ENCODE measurements at places on chromosomes 1 and 21.

- DNase-seq: no peak
These were observed 178.8 kb downstream of the NRIP1 start for GRCh38 chr21:14886001-14886400.

DNA sequence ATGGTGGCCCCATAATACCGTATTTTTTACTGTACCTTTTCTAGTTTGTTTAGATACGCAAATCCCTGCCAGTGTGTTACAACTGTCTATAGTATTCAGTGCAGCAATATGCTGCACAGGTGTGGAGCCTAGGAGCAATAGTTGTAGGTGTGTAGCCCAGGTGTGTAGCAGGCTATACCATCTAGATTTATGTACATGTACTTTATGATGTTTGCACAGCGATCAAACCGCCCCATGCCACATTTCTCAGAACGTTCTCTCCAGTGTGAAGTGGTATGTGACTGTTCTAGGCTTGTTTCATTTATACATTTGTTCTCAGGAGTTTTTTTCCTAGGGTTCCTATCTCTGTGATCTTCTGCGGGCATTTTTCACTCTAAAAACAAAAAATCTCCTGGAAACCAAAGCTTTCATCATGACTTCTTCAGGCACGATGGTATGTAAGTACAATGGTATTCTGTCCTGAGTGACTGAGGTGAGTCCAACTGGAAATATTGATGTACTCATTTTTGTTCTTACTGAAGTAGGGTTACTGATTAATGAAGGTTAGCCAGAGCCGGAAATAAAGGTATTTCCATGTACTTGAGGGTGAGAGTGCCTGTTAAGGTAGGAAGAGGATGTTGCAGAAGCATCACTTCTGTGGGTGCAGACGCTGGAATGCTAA, 153.0 kb downstream of the GABPA start:
- no peak for DNase-seq

GRCh38 chr1:152034654-152035538, 1.9 kb downstream of the S100A11 start:
- peak; percentile 23 for DNase-seq

GRCh38 chr21:28590026-28590425, 402.7 kb downstream of the LTN1 start:
- DNase-seq: no peak

- DNase-seq: no peak
These were observed 34.4 kb downstream of the KIAA0040 start for GRCh38 chr1:175158170-175158591.

DNA sequence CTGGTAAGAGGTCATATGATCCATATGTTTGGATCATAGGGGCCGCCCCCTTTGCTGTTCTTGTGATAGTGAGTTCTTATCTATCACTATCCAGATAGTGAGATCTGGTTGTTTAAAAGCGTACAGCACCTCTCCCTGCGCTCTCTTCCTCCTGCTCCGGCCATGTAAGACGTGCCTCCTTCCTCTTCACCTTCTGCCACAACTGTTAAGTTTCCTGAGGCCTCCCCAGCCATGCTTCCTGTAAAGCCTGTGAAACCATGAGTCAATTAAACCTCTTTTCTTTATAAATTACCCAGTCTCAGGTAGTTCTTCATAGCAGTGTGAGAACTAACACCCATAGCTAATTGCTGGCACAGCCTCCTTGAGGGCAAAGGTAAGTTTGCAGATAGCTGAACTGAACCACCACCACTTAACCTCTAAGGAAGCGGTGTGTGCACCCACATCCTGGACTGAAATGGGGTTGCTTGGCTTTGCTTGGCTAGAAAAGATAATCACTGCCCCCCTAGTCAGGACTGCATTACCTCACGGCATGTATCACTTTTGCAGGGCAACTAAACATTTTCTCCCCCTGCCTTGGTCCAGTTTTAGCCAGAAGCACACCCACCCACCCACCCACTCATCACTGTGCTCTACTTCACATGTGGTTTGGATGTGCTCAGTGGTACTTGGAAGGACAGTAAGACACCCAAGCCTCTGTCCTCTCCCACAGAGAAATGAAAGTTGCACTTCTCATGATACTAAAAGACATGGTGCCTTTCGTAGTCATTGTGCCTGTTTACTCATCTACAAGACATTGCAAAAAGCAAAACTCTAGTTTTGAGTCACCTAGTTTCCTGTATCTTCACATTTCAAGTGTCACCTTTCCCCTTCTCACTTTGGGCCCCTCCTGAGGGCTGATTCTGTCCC, 23.1 kb upstream of the PTAFR start:
- DNase-seq: peak; percentile 30

GRCh38 chr1:180805316-180805715, 107.4 kb upstream of the KIAA1614 start:
- DNase-seq: no peak

DNA sequence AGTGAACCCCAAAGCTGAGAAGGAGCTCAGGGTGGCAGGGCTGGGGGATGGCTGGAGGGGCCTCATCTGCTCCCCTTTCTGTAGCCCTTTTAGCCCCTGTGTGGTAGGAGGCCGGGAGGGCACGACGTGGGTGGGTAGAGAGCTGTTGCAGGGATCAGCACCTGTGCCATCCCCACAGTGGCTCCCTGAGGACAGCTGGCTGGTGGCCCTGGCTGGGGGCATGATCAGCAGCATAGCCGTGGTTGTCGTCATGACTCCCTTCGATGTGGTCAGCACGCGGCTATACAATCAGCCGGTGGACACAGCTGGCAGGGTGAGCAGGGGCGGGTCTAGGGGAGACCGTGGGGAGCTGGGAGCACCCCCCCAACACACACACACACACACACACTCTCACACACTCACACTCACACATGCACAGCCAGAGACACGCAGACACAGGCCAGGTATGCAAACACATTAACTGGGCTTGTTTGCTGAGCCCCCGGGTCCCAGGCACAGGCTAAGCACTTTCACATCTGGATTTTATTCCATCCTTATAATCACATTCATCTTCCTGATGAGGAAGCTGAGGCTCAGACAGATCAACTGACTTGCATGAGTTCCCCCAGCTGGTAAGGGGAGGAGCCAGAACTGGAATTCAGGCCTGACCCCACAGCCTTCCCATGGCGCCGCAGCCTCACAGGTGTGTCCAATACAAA, 2.5 kb downstream of the SLC25A34 start:
- DNase-seq: no peak

DNA sequence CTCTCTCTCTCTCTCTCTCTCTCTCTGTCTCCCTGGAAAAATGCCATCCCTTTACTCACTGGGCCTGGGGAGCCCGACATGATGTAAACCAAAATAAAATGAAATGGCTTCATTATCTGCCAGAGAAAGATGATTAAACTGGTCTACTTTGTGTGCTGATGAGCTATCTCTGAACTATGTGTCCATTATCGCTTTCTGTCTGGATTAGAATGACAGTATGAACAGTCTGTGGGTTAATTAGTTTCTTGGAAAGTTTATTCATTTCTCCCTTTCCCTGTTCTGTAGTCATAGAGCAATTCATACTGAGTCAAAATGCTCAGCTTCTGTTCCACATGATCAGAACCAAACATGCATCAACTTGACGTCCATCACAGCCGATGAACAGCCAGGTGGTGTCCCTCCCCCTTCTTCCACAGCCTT, 72.4 kb upstream of the KCND3 start:
- no peak for DNase-seq

GRCh38 chr1:203677771-203678170, 51.1 kb downstream of the ATP2B4 start:
- no peak for DNase-seq

- DNase-seq: no peak
These were observed 836 bp upstream of the PRCC start for GRCh38 chr1:156766298-156767100.

GRCh38 chr1:186681801-186682200, 1.6 kb upstream of the PTGS2 start:
- DNase-seq: no peak

- no peak for DNase-seq
These were observed 15.3 kb upstream of the PGBD5 start for GRCh38 chr1:230441183-230442029.

- no peak for DNase-seq
These were observed 43.9 kb upstream of the IFNAR2 start for GRCh38 chr21:33185852-33186251.

GRCh38 chr21:17667256-17667655, 54.6 kb upstream of the BTG3 start:
- DNase-seq: no peak

DNA sequence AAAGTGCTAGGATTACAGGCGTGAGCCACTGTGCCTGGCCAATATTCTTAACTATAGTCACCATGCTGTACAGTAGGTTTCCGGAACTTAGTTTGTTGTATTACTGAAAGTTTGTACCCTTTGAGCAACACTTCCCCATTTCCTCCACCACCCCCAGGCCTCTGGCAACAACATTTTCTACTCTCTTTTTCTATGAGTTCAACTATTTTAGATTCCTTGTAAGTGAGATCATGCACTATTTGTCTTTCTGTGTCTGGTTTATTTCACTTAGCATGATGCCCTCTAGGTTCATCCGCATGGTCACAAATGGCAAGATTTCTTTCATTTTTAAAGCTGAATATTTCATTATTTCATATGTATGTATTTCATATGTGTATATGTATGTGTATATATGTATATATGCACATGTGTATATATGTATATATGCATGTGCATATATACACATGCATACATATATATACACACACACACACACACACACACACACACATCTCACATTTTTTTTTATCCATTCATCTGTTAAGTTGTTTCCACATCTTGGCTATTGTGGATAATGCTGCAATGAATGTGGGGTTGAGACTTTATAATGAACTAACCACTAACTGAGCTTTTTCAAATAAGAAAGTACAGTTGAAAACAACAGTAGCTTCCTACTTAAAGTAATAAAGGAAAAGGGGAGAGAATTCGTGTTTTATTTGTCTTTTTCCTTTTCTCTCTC, 256.8 kb upstream of the C1orf105 start:
- no peak for DNase-seq

GRCh38 chr1:119565131-119565772, 58.2 kb downstream of the HSD3B1 start:
- DNase-seq: no peak

DNA sequence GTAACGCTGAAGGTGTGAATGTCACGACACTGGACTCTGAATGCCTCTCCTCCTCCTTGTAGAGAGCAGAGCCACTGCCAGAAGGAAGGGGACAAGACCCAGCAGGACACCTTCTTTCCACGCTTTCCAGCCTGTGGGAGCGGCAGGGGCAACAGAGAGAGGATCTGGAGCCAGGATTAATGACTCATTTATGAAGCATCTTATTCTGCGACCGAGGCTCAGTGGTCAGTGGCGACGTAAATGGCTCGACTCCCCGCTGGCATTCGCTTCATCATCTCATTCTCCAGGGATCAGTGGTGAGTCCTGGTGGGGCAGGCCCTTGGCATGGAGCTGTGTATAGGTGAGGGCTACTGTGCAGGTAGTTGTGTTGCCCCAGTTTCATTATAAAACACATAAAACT, 4.6 kb downstream of the SLC37A1 start:
- DNase-seq: no peak

GRCh38 chr1:27031235-27032118, 18.8 kb upstream of the TENT5B start:
- no peak for DNase-seq

GRCh38 chr1:65939636-65940035, 146.9 kb downstream of the PDE4B start:
- no peak for DNase-seq

DNA sequence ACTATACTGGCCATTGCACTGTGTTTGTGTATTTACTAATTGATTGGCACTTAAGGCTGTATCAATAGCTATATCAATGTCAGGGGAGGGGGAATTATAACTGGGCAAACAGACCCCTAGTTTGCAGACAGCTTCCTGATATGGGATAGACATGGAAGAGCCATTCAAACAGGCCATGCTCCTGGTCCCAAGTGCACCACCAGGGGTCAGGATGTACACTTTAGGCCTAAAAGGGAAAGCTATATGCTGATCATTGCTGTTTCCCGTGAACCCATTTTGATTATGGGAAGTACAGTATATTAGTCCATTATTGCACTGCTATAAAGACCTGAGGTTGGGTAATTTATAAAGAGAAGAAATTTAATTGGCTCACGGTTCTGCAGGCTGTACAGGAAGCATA, 124.9 kb upstream of the BACE2 start:
- DNase-seq: no peak

- DNase-seq: no peak
These were observed 17.6 kb downstream of the OSCP1 start for GRCh38 chr1:36432616-36433015.

DNA sequence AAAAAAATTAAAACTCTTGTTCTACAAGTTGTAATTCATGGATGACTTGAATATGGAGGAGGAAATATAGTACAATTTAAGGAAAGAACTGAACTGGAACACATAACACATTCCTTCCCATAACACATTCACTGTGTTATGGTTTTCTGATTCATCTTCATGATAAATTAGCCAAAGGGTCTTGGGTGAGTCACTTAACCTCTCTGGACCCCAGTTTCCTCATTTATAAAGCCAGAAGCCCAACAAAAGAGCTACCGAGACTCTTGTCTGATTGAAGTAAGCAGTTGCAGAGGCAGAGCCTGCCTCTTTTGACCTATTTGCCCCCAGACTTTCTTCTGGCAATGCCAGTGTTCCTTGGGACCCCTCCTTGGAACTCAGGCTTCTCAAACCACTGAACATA, 161.9 kb upstream of the KCTD3 start:
- no peak for DNase-seq

- DNase-seq: no peak
These were observed 53.1 kb downstream of the PHC2 start for GRCh38 chr1:33377756-33378155.

GRCh38 chr1:64196074-64196870, 7.2 kb upstream of the UBE2U start:
- no peak for DNase-seq

DNA sequence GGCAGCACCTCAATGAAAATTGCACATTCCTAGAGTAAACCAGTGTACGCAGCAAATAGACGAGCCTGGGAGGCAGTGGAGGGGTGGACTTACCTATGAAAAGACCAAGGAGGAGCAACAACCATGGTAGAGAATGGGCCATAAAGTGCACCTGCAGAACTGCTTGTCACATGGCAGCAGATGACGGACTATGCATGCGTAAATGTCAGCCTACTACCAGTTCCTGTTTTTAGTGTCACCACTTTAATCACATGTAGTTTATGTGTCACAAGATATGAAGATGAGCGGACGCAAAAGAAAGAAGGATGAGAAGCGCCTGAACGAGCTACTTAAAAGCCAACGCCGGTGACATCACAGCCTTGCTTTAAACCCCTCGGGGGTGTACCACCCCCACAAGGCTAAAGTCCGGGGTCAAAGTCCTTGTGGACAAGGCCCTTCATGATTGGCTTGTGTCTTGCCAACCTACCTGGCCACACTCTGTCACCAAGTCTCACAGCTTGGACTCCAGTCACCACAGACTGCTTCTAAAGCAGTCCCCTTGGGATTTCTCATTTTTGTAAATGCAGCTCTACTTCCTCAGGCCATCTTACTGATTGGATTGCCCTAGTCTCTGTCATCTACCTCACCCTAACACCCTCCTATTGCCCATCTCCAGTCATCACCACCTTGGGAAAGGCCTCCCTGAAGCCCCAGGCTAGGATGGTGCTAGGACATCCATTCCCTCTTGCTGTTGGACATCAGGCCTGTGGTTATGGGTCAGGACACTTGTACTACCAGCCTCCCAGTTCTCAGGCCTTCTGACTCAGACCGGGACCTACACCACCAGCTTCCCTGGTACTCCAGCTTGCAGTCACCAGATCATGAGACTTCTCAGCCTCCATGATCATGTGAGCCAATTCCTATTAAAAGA, 6.0 kb upstream of the LY9 start:
- no peak for DNase-seq
